Stimulated activated CD4-positive, alpha-beta T cell treated with anti-CD3 and anti-CD28 coated beads, Interleukin-2, amount 100 ng/mL, for 48 hours (primary cell): ENCODE measurements at places on chromosomes 6 and 20.

GRCh38 chr20:47964149-47964548 is 178.9 kb upstream of the SULF2 start:
- DNase-seq, result no peak

- no peak for DNase-seq
Measured at GRCh38 chr20:13493143-13493542, 145.6 kb downstream of the TASP1 start.

DNA sequence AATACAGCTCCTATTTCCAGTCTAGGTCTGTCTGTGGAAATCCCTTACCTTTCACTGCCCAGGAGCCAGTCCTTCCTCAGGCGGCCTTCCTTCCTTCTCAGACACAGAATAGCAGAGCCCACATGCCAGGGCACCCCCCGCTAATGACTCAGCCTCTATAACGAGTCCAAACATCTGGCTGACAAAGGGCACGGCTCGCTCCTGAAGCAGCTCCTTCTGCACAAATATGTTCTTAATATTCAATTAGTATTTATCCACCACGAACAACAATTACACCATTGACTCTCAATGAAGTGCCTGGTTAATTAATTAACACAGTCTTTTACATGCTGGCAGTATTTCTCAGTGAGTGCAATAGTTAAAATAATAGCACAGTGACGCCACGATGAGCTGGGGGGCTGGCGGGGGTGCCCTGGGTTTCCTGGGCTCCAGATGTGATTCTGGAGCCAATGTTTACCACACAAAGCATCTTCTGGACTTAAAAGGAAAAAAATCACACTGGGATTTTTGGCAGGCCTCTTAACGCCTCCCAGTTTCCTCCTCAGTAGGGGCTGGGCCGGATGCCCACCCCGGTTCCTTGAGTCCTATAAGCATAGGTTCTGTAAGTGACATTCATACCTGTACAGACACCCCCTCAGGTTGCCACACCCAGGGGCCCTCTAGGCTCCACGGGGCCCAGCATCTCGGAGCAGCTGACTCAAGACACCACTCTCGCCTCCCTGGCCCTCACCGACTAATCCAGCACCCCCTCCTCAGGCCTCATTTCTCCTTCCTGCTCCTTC is 158.6 kb upstream of the MLN start:
- DNase-seq, result no peak

DNA sequence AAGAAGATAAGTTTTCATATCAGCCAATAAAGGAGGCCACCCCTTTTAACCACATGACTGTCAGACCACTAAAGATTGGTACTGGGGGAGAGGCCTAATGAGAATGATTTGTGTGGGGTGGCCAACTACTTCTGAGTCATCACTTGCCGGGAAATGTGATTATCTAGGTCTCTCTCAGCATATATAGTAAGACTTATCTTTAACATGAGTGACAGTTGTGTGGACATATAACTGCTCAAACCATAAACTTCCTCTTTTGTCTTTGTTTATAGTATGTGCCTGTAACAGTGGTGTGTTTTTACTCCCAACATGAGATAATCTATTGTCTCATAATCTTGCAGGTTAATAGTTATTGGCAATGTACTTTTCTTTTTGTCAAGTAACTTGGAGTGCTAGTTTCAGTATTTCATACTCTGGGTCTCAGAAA is 312.4 kb downstream of the CDKAL1 start:
- DNase-seq, result no peak

- DNase-seq, result no peak
Measured at GRCh38 chr6:168664956-168665355, 224.0 kb downstream of the SMOC2 start.

GRCh38 chr6:47278545-47278944 is 31.2 kb downstream of the TNFRSF21 start:
- DNase-seq, result no peak

DNA sequence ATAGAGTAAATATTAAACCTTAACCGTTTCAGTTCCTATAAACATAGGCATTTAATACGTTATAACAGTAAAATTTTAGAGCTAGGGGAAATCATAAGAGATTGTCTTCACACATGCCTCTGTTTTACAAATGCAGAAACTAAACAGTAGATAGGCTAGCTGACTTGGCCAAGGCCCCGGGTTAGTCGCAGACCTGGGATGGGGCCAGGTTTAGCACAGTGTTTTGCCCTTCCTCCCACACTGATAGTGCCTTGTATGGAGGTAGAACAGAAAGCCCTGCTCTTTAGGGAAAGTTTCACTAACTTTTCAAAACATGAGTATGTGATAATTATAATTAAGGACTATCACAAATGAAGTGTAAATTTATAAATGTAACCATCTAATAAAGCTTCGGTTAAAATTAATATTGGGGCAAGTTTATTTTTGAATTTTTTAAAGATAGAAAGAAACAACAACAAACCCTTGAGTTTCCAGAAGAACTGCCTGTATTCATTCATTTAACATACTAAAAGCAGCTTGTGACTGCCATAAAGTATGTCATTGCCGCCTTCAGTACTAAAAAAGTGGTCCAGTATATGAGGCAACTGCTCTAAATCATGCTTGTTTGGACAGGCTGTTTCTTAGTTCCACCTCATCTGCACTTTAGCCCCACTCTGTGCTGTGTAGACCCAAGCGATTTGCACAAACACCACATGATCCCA is 62.5 kb upstream of the LOC128125822 start:
- no peak for DNase-seq

GRCh38 chr6:35719830-35720733 is 16.8 kb upstream of the ARMC12 start:
- no peak for DNase-seq

DNA sequence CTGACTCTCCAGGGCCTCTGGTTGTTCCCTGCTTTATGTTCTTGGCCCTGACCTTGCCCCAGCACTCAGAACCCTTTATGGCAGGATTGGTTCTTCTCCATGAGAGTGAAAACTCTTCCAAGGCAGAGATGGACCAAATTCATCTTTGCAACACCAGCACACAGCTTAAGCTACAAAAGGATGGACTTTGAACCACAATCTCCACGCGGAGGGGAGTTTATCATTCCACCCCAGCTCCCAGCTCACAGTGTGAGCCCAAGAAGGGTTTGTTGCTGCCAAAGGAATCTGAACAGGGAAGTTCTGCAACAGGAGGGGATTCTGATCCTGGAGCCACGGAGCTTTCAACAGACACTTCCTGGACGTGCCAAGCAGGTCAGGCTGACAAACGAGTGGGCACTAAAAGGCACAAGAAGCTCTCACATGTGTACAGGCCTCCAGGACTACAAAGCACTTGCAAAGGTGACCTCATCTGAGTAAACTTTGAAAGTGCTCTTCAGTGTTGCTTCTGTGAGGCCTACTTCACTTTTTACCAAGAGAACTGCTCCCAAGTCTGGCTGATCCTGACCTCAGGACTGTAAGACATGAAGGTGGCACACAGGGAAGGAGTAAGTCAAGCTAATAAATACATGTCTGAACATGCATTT is 8.9 kb downstream of the FITM2 start:
- no peak for DNase-seq

DNA sequence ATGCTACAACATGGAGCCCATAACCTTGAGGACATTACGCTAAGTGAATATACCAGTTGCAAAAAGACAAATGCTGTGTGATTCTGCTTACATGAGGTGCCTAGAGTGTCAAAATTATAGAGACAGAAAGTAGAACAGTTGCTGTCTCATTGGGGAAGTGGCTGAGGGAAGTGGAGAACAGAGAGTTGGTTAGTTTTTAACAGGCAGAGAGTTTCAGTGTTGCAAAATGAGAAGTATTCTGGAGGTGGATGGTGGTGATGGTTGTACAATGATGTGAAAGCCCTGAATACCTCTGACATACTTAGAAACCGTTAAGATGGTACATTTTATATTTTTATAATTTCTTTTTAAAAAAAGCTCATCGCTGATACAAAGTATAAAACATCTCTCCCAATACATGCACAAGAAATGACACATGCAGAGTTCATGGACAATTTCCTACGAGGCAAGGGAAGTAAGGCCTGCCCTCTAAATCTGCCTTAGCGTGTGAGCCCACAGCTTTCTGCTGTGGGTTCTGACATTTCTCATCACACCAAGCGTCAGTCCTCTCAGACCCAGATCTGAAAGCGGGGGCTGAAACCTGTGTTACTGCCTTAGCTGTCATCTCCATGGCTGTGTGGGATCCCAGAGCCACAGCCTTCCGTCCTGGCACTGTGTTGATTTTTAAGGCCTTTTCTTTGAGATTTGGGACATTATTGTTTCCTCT is 126.0 kb downstream of the RNASET2 start:
- DNase-seq, result peak; percentile 11

DNA sequence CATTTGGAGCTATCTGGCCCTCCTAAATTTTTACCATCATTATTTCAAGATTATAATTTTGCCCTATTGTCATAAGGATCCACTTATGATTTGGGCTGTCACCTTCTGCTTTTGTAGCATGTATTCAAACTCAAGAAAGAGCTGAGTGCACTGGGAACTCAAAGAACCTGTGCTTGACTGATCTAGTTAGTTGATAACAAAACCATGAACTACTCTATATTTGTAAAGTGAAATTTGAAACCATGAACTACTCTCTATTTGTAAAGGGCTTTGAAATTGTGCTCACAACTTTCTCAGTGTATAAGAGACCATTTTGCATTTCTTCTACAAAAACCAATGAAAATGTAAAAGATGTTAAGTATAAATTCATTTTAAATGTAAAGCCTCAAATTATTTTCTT is 77.5 kb upstream of the POPDC3 start:
- DNase-seq, result no peak

DNA sequence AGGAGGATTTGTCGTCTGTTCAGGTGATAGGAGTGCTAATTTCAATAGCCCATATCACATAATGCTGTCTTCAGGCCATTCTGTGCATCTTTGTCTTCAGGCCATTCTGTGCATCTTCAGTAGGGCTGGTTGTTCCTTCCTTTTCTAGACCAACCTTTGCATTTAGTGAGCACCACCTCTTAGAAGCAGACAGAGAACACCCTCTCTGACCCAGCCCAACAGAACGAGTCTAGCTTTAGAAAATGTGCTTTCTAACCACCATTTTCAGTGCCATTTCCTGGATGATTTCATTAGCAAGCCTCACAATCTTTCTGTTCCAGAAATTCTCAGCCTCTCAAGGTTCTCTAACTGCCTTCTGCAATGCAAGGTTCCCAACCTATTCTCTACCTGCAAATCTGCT is 215.3 kb upstream of the KCNQ5 start:
- no peak for DNase-seq

GRCh38 chr6:127365874-127366273 is 22.5 kb upstream of the ECHDC1 start:
- DNase-seq, result no peak

DNA sequence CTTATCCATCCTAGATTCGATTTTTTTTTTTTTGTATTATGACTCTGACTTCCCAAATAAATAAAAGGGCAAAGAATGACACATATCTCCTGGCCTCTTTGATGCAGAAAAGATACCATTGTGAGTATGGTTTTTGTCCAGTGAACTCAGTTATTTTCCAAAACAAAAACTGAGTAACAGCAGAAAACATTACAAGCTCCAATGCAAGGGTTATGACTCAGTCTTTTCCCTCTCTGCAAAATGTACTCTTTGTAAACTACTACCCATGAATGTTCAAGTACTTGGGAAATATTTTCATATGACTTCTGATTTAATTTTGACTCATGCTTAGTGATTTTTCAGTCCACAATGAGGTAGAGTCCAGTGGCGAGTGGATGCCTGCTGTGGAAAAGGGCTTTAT is 355.3 kb downstream of the RNF144B start:
- no peak for DNase-seq

DNA sequence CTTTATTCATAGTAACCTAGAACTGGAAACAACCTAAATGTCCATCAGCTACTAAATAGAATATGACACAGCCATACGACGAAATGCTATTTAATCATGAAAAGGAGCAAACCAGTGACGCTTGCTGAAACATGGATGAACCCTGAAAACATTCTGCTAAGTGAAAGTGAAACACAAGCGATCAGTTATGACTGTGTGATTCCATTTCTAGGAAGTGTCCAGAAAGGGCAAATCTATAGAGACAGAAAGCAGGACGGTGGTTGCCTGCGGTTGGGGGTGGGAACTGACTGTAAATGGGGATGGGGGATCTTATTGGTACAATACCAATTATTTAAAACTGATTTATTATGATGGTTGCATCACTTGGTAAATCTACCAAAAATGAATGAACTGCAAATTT is 126.8 kb downstream of the IPCEF1 start:
- peak; percentile 44 for DNase-seq

DNA sequence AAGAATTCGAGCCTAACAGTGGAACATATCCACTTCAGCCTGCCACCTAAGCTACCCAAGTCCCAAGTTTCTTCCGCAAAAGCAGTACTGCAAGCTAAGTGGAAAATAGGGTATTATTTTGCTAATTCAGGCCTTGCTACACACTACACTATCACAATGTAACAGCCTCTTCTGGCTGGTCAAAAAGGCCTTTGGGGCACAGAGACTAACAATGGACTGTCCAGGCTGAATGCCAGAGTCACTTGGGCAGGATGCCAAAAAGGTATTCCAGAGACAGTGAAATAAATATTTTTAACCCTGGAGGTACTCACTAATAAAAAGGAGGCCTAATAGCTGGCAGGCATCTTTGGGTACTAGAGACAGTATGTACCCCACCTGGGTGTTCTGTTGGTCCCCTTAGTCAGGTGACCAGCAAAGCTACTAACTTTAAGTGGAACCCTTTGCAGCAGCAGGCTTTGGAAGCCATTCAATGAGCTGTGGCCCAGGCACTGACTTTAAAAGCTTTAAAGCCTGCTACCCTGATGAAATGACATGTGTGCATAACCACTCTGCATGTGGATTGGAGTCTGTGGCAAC is 692.1 kb downstream of the HTR1B start:
- DNase-seq, result no peak
